Immature natural killer cell (primary cell): ENCODE measurements at places on chromosomes 16 and 17.
A peak's percentile ranks its signal among the peaks of the same experiment; 100 is the strongest.

GRCh38 chr16:23629516-23629915 is 11.6 kb downstream of the PALB2 start:
- no peak for DNase-seq

DNA sequence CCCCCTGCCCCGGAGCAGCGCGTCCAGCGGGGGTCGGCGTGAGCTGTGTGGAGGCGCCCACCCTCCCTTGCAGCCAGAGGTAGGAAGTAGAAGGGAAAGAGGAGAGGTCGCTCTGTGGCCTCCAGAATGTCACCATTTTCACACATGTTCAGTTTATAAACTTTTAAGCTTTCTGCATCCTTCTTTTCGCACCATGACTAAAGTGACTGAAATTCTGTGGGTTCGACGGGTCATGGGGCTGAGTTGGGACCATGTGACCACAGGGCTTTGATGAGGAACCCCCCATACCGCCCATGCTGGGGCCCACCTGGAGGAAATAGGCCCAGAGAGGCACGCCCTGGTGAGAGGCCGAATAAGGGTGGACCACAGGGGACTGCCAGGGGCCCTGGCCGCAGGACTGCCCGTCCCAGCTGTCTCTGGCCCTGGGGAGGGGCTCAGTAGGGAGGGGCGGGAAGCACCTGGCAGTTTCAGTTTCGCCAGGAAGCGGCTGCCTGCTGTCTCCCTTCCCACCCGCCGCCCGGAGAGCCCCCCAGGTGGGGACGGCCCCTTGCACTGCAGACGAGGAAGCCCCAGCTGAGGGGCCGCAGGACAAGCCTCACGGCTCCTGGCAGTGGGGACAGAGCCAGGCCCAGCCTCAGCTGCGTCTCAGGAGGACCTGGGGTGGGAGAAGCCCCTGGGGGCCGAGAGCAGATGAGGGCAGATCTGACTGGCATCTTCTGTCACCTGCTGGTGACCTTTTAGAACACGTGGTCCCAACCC is 9.0 kb downstream of the CBFA2T3 start:
- no peak for DNase-seq

DNA sequence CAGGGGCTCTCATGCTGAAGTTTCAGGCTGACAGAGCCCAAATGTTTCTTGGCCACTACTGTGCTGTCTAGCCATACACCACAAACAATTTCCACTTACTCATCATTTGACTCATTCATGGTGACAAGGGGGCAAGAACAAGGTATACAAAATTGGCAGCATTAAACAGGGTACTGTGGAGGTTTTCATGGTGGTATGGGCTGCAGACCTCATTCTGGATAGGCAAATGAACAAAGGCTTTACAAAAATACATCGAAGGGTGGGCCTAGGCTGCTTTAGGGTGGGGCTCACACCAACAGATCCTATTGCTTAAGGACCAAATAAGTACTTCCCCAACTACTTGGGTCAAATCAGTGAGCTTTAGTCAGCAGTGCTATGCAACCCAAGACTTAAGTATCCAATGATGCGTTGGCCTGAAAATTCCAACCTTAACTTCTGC is 53.0 kb downstream of the N4BP1 start:
- no peak for DNase-seq

DNA sequence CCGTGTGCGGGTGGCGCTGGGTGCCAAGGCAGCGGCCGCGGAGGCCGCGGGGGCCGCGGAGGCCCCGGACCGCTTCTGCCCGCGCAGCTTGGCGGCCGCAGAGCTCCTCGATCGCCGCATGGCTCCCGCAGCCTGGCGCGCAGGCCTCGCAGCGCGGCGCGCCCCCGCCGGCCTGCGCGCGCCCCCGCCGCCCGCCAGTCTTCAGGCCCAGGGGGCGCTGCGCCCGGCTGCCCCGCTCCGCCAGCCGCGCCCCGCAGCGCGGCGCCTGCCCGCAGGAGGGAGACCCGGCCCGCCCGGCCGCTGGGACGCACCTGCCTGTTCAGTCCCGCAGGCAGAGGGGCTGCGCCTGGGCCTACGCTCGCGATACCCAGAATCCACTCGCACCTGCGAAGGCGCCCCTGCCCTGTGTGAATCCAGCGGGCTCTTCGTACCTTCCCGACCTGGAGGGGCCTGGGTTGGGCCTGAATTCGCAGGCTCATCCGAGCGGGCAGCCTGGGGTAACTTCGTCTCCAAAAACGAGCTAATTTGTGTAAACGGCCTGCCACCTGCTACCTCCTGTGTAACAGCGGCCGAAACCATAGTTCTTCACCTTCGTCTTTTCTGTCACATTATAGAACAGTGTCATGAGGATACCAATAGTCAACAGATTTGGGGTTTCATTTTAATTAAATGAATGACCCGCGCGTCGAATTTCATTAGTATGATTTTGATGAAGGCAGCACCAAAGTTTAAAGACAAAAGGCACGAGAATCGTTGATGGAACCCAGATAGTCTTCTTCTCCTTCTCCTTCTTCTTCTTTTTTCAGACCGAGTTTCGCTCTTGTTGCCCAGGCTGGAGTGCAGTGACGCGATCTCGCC is at the start of gene CENPV:
Gene CENPV, minus strand, starts transcription at position 153 of the 858 bp plus-strand sequence. Its CDS starts 33 bp downstream, at position 120.
- peak; percentile 64 for DNase-seq

- DNase-seq = no peak
Measured at GRCh38 chr17:13599168-13599577, 2.6 kb downstream of the HS3ST3A1 start.

DNA sequence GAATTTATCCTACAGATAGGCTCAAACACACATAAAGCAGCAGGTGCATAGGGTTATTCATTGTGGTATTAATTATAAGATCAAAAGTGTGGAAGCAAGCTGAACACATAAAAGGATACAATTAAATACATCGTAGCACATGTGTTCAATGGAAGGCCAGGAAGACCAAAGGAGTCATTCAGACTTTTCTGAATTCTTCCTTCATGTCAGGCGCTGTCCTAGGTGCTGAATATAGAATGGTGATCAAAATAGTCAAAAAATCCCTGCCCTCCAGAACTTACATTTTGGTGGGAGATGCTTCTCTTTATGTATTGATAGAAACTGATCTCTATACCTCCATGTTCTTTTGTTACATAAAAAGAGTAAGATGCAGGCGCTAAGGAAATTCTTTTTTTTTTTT is 439.0 kb upstream of the ASIC2 start:
- no peak for DNase-seq

GRCh38 chr17:79239205-79239604 is 164.6 kb downstream of the ENGASE start:
- DNase-seq = no peak

GRCh38 chr16:54034684-54035083 is 251.9 kb downstream of the IRX3 start:
- DNase-seq = no peak

- no peak for DNase-seq
Measured at GRCh38 chr17:19345486-19346350, 16.8 kb downstream of the B9D1 start.

GRCh38 chr16:48537275-48537674 is 72.7 kb downstream of the N4BP1 start:
- no peak for DNase-seq

GRCh38 chr16:48503779-48504178 is 106.2 kb downstream of the N4BP1 start:
- no peak for DNase-seq

DNA sequence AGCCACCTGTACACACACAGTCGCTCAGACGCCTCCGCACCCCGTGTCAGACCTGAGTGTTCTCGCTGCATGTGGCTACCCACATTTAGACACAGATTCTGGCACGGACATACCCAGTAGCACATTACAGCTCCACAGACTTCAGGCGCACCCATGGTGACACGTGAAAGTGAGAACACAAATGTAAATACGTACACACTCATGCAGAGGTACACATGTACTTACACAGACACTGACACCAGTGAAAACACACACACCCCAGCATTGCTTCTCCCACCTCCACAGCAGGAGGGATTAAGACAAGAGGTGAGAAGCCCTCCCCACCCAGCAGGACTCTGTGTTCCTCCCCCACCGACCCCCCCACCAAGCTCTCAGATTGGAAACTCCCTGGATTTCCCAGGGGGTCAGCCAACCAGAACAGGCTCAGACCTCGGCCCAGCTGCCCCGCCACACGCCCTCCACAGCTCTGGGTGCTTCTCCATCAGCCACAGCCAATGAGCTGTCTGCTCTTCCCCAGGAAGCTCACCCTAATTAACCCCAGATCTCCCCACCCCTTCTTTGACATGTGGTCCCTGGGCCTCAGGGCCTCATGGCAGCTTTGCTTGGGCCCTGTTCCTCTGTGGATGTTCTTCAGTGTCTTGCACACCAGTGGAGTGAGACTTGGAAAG is 5.3 kb upstream of the FOXN1 start:
- DNase-seq = no peak

GRCh38 chr16:939941-940340 is 30.8 kb downstream of the LMF1 start:
- no peak for DNase-seq

DNA sequence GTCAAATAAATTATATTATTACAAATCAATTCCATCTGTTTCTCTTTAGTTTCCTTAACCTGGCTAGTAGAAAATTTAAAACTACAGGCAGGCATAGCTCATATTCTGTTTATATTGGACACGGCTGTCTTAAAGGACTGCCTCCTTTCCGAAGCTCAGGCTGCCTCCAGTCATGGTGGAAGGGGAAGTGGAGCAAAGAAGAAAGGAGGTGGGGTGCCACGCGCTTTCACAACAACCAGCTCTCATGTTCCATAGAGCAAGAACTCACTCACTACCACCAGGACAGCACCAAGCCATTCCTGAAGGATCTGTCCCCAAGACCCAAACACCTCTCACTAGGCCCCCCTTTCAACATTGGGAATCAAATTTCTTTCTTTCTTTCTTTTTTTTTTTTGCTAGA is 149.3 kb upstream of the KCNJ18 start:
- DNase-seq = no peak

DNA sequence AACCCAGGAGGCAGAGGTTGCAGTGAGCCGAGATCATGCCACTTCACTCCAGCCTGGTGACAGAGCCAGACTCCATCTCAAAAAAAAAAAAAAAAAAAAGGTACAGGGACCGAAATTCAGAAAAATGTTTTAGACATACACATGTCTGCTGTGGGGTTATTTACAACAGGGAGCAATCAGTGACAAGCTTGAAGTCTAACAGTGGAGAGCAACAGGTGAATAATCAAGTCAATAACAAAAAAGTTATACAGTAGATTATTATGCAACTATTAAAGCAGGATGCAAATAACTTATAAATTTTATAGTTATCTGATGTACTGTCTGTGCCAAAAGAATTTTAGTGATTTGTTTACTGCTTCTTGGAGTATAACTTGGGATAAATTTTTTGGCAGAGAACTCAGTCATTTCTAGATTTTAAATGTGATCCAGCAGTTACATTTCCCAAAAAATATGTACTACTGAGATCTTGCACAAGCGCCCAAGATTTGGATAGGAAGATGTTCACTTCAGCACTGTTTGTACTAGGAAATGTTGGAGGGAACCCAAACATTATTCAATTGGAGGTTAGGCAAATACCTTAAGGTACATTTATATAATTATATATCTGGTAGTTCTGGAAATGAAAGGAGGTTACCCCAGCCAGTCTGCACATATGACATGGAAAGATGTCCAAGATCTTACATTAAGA is 34.1 kb downstream of the EEF2K start:
- no peak for DNase-seq

- DNase-seq = no peak
Measured at GRCh38 chr16:30896261-30896888, at the start of gene CTF1. Gene CTF1 (plus strand): TSS chr16:30896614. CDS start chr16:30896644, 30 bp downstream.

DNA sequence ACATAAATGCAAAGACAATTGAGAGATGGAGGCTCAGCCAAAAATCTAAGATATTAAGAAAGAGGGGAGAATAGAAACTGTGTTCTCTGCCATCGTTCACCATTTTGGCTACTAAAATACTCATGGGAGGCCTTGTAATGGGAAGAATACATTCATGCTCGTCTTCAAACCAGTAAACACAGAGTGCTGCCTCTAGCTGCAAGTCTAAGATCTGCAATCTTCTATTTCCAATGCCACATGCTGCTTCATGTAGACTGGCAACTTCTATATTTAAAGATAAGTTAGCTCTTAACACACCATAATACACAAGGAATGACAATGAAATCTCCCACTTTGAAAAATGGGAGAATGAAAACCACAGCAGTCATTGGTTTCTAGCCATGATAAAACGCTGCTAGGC is 387.3 kb downstream of the HS3ST3B1 start:
- no peak for DNase-seq

DNA sequence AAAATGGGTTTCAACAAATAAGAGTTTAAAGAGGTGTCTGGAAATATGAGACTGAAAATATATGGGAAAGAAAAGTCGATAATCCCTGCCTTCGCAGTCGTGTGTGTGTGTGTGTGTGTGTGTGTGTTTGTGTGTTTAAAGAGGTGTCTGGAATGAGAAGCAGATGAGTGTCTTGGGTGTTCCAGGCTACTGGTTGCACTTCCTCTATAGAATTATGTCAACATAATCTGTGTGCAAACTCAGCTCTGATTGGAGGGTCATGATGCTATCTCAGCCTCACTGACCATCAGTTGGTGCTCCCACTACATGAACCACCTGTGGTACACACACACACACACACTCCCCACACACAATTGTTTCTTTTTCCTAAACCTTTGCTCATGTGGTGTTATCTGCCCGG is 347.3 kb downstream of the NPIPA8 start:
- no peak for DNase-seq

- DNase-seq = no peak
Measured at GRCh38 chr16:9843424-9844018, 338.7 kb downstream of the GRIN2A start.

GRCh38 chr16:75559564-75560372 is 3.7 kb upstream of the TMEM231 start:
- DNase-seq = no peak

GRCh38 chr16:67966549-67967182 is 1.8 kb downstream of the SLC12A4 start:
- DNase-seq = no peak

DNA sequence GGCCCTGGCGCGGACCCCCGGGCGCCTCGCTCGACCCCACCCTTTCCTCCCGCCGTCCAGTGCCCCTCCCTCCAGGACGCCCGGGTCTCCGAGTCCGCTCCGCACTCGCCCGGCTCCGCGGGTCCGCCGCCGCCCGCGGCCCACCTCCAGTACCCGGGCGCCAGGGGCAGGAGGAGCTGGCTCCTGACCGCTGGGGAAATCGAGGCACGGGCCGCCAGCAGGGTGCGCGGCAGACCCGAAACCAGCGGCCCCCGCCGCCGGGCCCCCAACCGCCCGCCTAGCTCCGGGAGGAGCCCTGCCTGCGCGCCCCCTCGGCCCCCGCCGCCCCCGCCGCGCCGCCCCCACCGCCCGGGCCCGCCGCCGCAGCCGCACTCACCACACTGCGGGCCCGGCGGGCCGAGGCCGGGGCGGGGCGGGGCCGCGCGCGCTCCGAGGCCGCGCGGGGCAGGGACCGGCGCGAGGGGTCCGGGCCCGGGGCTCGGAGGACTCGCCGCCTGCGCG is 333 bp downstream of the MAFG start:
- peak; percentile 26 for DNase-seq
